ENCODE measurements at places on chromosomes 16 and 17.

DNA sequence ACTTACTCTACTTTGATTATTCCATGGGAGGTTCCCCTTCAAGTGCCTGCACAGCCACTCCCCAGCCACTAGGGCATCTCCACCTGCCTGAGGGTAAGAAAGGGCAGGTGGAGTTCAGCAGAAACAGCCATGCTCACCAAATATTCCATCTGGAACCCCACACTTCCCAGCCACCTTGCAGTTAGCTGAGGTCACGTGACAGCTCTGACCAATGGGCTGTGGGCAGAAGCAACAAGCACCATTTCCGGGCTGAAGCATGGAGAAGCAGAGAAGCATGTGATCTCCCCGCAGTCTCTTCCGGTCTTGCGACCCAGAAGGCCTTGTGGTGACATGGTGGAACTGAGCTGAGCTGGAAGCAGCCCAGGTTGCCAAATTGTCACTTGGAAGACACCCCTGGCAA lies 108.6 kb downstream of the CCT6B start:
- no peak overlapping the region for H3K27ac ChIP-seq
- H3K27me3 ChIP-seq, result no peaks in the 10 kb centered on the region
- H3K4me1 ChIP-seq, result no peaks in the 10 kb centered on the region
- no peaks in the 10 kb centered on the region for H3K36me3 ChIP-seq
- no peak for DNase-seq
- H3K4me3 ChIP-seq, result no peak overlapping the region

GRCh38 chr17:81432941-81433340 lies 37.7 kb downstream of the BAHCC1 start:
- H3K27ac ChIP-seq, result no peak overlapping the region
- no peak overlapping the region for H3K4me3 ChIP-seq
- H3K36me3 ChIP-seq, result no peaks in the 10 kb centered on the region
- DNase-seq, result no peak
- H3K4me1 ChIP-seq, result peaks cover 2% of the 10 kb centered on the region

- no peaks in the 10 kb centered on the region for H3K4me1 ChIP-seq
- peaks cover 3% of the 10 kb centered on the region for H3K27me3 ChIP-seq
- no peaks in the 10 kb centered on the region for H3K36me3 ChIP-seq
- DNase-seq, result no peak
- H3K4me3 ChIP-seq, result no peak overlapping the region
- H3K27ac ChIP-seq, result no peak overlapping the region
These were observed 204.7 kb upstream of the HSBP1 start for GRCh38 chr16:83602761-83603722.

DNA sequence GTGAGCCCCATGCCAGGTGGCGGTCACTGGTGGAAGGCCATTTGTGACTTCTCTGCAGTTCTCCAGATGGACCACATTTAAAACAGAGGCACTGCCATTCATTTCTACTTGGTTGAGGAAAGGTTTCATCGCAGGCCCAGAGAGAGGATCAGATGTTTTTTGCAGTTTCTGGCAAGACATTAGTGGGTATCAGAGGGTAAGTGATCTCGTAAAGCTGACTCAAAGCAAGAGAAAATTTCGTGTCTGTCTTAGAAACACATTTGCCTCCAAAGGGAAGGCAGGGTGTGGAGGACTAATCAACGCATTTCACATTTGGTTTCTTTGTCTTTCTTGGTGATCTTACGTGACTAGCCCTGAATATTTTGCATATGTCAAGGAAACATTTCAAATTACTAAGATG lies 81.8 kb downstream of the PRKCB start:
- no peaks in the 10 kb centered on the region for H3K27me3 ChIP-seq
- no peak for DNase-seq
- H3K4me3 ChIP-seq, result no peak overlapping the region
- H3K27ac ChIP-seq, result no peak overlapping the region
- H3K36me3 ChIP-seq, result peaks cover 37% of the 10 kb centered on the region

- H3K27ac ChIP-seq, result peak overlapping the region; percentile 52
- DNase-seq, result no peak
- H3K4me3 ChIP-seq, result no peak overlapping the region
These were observed 120.7 kb downstream of the CCDC182 start for GRCh38 chr17:57624386-57624785.

- no peak overlapping the region for H3K27ac ChIP-seq
- no peaks in the 10 kb centered on the region for H3K27me3 ChIP-seq
- H3K36me3 ChIP-seq, result peaks cover 6% of the 10 kb centered on the region
- peaks cover 6% of the 10 kb centered on the region for H3K4me1 ChIP-seq
- no peak for DNase-seq
These were observed 19.8 kb downstream of the PRPSAP1 start for GRCh38 chr17:76333673-76334505.

DNA sequence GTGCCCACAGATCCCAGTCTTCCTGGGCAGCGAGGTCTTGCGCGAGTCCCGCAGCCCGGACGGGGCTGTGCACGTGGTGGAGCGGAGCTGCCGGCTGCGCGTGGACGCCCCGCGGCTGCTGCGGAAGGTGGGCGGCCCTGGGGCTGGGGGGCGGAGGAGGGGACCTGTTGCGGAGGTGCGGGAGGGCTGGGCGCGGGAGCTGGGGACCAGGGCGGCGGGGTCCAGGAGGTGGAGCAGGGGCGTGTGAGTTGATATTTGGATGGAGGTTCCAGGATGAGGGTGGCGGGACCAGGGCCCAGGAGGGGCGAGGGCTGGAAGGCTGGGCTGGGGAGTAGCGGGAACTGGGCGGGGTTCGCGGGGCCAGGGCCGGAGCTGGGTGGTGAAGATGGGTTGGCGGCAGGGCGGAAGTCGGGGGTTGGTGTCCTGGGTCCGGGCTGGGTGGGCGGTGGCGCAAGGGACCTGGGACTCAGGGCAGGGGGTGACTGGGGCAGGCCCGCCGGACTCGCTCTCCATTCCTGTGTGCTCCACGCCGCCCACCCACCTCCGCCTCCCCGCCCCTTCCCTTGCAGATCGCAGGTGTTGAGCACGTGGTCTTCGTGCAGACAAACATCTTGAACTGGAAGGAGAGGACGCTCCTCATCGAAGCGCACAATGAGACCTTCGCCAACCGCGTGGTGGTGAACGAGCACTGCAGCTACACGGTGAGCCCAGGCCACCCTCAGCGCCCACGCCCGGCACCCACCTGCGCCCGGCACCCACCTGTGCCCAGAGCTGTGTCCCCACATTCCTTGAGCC lies 29.6 kb downstream of the SEC14L5 start:
- H3K4me3 ChIP-seq, result no peak overlapping the region
- DNase-seq, result no peak
- no peaks in the 10 kb centered on the region for H3K36me3 ChIP-seq

DNA sequence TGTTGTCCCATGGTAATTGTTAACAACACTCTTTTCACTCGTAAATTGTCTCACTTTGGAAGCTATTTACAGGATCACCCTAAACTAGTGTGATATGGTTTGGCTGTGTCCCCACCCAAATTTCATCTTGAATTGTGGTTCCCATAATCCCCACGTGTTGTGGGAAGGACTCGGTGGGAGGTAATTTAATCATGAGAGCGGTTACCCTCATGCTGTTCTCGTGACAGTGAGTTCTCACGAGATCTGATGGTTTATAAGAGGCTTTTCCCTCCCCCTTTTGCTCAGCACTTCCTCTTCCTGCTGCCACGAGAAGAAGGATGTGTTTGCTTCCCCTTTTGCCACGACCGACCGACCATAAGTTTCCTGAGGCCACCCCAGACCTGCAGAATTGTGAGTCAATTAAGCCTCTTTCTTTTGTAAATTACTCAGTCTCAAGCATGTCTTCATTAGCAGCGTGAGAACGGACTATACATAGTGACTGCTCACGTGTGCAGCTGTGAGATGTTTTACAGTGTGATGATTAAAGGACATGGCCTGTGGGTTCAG lies 34.4 kb downstream of the DNAH3 start:
- DNase-seq, result no peak
- no peaks in the 10 kb centered on the region for H3K27me3 ChIP-seq
- peaks cover 5% of the 10 kb centered on the region for H3K4me1 ChIP-seq
- H3K27ac ChIP-seq, result peak overlapping the region; percentile 32

DNA sequence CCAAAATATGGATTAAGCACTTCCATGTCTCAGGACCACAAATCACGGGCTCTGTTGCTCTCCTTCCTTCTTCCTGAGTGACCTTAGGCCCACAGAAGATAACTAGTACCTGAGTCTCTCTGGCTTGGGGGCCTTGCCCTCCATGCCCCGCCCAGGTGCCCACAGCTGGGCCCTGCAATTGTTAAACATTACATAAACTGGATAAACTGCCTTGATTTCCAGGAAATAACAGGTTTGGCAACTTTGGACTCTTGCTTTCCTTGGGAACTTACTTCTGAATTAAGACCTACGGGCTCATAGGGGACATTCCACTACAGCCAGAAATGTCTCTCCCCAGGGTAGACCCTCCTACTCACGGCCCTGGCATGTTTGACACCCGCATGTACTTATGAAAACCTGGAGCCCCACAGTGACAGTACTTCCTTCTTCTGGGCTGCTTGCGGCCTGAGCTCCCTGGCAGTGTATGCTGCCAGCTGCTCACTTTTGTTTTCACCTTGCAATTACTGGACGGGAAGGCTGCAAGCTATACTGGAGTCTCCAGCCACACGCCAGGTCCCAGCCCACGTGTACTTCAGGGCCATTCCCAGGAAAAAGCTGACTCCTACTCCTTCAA lies 2.3 kb upstream of the UBALD2 start:
- H3K4me3 ChIP-seq, result peak overlapping the region; percentile 71
- peak overlapping the region; percentile 95 for H3K27ac ChIP-seq
- H3K4me1 ChIP-seq, result peaks cover 37% of the 10 kb centered on the region
- H3K36me3 ChIP-seq, result peaks cover 25% of the 10 kb centered on the region
- H3K27me3 ChIP-seq, result no peaks in the 10 kb centered on the region

- no peaks in the 10 kb centered on the region for H3K27me3 ChIP-seq
- H3K4me3 ChIP-seq, result no peak overlapping the region
- H3K4me1 ChIP-seq, result peaks cover 1% of the 10 kb centered on the region
- DNase-seq, result no peak
These were observed 135.5 kb downstream of the MYO1D start for GRCh38 chr17:32741381-32741780.

DNA sequence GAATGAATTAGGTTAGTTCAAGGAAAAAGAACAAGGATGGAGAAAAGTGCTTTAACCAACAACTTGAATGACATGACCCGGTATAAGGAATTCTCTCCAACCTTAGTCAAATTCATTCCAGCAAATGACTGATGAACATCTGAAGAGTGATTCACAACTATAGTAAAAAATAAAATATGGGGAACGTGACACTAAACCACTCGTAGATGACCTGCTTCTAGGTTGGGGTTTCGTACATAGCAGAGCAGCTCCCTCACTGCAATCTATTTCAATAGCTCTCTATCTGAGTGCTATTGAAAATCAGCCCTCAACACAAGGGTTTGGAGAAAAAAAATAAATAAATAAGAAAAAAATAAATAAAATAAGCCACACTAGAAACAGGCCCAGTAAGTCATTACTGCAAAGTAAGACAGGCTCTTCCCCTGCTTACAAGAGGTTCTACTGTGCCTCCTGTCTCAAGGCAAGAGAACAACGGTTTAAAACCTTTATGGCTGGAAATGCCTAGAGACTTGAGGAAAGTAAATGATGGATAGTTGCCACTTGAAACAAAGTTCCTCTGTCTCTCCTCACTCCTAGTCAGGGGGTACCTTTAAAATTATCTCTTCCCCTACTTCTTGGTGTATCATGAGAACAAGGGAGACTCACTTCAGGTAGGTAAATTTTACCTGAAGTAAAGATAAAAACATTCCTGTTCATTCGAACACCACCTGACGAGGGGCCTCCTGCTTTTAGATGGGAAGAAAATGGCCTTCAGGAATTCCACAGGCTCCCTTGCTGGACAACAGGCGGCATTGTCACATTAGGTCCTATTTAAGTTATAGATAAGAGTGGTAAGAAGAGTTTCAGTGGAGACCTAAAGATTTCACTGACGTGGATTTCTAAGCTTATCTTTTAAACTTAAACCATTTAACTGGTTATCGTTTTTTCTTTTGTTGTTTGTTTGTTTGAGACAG lies 20.5 kb downstream of the COG7 start:
- no peak overlapping the region for H3K4me3 ChIP-seq
- H3K4me1 ChIP-seq, result peaks cover 1% of the 10 kb centered on the region
- DNase-seq, result no peak
- H3K36me3 ChIP-seq, result peaks cover 3% of the 10 kb centered on the region
- no peaks in the 10 kb centered on the region for H3K27me3 ChIP-seq

- H3K4me1 ChIP-seq, result peaks cover 19% of the 10 kb centered on the region
- H3K4me3 ChIP-seq, result peak overlapping the region; percentile 88
- H3K27me3 ChIP-seq, result no peaks in the 10 kb centered on the region
- peak overlapping the region; percentile 93 for H3K27ac ChIP-seq
- DNase-seq, result no peak
These were observed 428 bp downstream of the TUFM start for GRCh38 chr16:28845761-28846079.

- DNase-seq, result no peak
- peaks cover 35% of the 10 kb centered on the region for H3K4me1 ChIP-seq
- no peak overlapping the region for H3K4me3 ChIP-seq
- H3K36me3 ChIP-seq, result peaks cover 14% of the 10 kb centered on the region
These were observed 180.2 kb downstream of the MSI2 start for GRCh38 chr17:57436565-57436964.

DNA sequence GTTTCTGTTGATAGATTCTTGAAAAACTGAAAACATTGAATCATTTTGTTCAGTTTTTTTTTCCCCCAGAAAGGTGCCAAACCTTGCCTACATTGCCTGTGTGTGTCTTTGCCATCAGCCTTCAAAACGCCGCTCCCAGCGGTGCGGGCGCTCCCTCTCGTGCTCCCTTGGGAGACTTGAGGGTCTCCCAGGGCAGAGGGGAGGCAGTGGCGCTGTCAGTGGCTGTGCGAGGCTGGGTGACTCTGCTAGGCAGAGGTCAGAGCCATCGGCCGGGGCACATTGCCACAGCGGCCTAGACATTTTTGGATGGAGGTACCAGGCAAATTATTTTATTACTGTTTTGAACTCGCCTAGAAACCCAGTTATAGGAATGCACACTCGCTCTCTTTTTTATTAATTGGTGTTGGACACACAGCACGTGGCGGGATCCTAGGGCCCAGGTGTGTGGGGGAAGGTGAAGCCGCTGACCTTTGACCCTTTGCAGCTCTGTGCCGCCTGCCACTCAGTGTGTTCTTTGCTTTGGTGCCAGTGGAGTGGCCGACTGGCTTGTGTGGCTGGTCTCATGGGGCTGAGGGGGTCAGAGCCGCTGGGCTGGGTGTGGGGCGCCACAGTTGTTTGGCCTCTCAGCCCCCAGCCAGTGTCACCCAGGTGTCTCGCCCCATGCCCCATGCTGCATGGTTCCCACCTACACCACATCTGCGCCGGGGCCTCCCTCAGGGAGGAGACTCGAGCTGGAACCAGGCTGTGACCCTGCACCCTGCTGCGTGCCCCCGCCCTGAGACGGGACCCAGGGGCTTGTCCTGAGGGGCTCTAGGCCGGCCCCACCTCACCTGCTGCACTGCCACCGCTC lies 115.7 kb downstream of the BANP start:
- H3K36me3 ChIP-seq, result no peaks in the 10 kb centered on the region
- no peak overlapping the region for H3K4me3 ChIP-seq
- no peaks in the 10 kb centered on the region for H3K4me1 ChIP-seq
- H3K27me3 ChIP-seq, result no peaks in the 10 kb centered on the region
- DNase-seq, result no peak

DNA sequence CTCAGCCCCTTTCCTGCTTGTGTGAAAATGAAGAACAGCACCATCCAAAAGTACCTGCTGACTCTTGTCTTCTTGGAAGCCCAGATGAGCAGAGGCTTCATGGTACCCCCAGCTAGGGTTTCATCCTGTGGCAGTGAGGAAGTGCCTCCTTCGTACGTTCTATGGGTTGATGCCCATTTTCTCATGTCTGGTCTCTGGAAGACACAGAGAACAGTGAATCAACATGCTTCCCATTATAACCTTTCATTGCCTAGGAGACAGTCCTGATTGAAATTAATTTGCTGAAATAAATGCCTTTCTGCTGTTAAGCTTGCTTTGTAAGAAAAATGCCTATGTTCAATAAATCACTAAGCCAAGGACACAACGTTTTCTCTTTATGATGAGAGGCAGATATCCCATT lies 36.5 kb downstream of the RCVRN start:
- no peaks in the 10 kb centered on the region for H3K36me3 ChIP-seq
- H3K4me1 ChIP-seq, result no peaks in the 10 kb centered on the region
- no peak for DNase-seq
- peaks cover 4% of the 10 kb centered on the region for H3K27me3 ChIP-seq
- H3K27ac ChIP-seq, result no peak overlapping the region
- H3K4me3 ChIP-seq, result no peak overlapping the region
